NB4 (cell line): ENCODE measurements at places on chromosomes 13 and 19.

- DNase-seq, result no peak
Observed at GRCh38 chr13:91347996-91348905, 764 bp downstream of the MIR17HG start.

- no peak for DNase-seq
Observed at GRCh38 chr19:49132974-49133609, 13.7 kb downstream of the PPFIA3 start.

- no peak for DNase-seq
Observed at GRCh38 chr19:13613447-13613846, 107.2 kb upstream of the CACNA1A start.

DNA sequence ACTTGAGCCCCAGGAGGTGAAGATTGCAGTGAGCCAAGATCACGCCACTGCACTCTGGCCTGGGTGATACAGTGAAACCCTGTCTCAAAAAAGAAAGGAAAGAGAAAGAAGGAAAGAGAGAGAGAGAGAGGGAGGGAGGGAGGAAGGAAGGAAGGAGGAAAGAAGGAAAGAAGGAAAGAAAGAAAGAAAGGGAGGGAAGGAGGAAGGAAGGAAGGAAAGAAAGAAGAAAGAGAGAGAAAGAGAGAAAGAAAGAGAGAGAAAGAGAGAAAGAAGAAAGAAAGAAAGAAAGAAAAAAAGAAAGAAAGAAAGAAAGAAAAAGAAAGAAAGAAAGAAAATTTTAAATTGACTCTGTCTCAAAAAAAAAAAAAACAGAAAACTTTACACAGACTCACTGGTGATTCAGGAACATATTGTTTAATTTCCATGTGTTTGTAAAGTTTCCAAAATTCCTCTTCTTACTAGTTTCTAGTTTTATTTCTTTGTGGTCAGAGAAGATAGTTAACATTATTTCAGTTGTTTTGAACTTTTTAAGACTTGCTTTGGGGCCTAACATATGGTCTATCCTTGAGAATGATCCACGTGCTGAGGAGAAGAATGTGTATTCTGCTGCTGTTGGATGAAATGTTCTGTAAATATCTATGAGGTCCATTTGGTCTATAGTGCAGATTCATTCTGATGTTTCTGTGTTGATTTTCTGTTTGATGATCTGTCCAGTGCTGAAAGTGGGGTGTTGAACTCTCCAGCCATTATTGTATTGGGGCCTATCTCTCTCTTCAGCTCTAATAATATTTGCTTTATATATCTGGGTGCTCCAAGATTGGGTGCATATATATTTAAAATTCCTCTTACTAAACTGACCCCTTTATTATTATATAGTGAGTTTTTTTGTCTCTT is 204.4 kb upstream of the SERP2 start:
- no peak for DNase-seq

DNA sequence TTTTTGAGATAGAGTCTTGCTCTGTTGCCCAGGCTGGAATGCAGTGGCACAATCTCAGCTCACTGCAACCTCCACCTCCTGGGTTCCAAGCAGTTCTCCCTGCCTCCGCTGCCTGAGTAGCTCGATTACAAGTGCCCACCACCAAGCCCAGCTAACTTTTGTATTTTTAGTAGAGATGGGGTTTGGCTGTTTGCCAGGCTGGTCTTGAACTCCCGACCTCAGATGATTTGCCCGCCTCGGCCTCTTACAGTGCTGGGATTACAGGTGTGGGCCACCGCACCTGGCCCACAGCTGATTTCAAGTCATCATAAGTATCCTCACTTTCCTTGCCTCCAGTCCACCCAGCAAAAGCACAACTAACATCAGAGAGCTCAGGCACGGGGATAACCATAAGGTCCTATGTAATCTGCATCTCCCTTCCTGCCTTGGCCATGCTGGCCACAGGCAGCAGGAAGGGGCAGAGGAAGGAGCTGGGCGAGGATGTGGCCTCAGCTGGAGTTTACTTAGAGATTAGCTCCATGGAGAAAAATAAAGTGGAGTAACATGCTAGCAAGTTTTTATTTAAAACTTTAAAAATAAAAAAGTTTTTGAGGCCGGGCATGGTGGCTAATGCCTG is 22.9 kb upstream of the ADGRE1 start:
- no peak for DNase-seq

GRCh38 chr19:34666200-34666957 is 10.6 kb downstream of the SCGB2B2 start:
- no peak for DNase-seq

DNA sequence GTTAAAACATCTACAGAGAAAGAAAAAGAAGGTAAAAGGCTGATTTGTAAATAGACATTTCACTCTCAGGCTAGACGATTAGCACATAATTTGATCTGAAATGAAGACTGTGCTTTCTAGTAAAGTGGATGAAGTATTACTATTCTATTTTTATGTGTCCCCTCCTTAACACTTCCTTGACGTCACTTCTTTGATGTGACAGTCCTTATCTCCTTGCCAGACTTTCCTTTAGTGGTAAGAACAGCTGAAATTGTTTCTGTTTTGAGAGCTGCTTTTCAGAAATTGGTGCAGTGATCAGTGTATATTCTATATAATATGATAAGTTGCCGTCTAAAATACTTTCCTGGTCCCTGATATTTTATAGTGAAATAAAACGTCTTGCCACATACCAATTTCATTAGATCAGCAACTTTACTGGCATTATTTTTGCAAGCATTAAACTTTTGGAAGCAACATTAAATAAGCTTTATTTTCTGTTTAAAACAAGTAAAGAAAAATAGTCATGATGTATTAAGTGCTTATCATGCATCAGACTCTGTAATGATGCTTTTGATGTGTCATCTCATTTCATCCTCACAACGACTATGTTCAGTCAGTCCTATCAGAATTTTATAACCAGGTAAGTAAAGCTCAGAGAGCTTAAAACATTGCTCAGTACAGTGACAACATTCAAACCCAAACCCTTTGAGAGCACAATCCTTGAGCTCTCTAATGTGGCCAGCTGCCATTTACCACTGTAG is 210.3 kb upstream of the PCDH9 start:
- DNase-seq, result no peak

DNA sequence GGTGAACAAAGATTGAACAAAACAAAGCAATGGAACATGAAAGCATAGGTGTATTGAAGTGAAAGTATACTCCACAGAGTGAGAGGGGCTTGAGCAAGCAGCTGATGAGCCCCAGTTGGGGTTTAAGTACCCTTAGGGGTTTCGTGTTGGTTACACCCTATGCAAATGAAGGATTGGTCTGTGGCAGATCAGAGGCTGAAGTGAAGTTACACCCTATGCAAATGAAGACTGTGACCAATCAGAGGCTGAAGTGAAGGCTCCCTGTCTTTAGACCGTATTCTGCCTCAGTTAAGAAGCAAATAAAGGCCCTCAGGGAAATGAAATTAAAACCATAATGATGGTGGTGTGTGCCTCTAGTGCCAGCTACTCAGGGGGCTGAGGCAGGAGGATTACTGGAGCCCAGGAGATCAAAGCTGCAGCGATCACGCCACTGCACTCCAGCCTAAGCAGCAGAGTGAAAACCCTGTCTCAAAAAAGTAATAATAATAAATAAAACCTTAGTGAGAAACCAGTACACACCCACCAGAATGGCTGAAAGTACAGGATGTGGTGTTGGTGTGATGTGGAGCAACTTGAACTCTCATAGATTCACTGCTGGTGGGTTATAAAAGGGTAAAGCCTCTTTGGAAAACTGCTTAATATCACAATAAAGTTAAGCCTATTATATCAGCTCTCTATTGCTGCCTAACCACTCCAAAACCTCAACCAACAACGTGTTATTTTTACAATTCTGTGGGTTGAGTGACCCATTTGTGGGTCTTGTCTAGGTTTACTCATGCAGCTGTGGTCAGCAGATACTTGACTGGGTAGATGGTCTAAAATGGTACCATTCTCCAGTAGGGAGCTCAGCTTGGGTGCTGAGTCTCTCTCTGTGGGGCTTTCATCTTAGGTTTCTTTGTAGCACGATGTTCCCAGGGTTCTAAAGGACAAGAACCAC is 12.8 kb upstream of the UPF3A start:
- DNase-seq, result no peak

GRCh38 chr19:30712431-30713337 is 340.5 kb downstream of the ZNF536 start:
- no peak for DNase-seq

DNA sequence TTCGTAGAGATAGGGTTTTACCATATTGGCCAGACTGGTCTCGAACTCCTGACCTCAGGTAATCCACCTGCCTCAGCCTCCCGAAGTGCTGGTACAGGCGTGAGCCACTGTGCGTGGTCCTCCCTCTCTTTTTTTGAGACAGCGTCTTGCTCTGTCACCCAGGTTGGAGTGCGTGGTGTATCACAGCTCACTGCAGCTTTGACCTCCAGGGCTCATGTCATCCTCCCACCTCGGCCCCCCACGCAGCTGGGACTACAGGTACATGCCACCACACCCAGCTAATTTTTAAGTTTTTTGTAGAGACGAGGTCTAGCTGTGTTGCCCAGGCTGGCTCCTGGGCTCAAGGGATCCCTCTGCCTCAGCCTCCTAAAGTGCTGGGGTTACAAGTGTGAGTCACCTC is 18.2 kb downstream of the ZSCAN18 start:
- DNase-seq, result no peak

DNA sequence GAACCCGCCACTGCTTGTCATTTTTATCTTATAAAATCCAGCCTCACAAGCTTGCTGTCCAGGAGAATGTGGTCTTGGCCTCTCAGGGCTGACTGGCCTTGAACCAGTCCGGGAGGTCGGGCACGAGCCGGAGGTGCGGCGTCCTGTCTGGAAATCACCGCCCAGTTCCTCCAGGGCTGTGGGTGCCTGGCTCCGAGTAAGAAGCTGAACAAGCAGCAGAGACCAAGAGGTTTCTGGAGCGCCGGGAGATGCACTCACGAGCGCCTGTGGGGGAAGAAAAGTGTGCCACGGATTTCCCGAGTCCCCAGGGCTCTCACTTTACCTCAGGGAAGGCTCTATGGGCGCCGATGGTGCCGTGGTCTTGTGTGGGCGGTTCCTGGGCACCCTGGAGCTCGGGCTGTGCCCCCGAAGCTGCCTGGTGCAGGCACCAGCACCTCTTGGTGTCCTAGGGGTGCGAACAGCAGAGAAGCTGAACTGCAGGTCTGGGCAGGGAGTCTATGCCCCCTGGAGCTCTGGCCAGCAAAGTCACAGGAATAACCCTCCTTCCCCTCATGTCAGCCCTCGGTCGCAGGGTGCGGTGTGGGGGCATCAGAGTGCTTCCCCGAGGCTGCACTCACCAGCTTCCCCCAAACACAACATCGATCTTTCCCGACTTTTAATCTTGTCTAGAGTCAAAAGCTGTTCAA is 50.0 kb downstream of the GAS6 start:
- DNase-seq, result no peak

- no peak for DNase-seq
Observed at GRCh38 chr13:45162821-45163220, 38.0 kb downstream of the KCTD4 start.

- no peak for DNase-seq
Observed at GRCh38 chr19:6610934-6611852, 20.2 kb upstream of the CD70 start.

GRCh38 chr13:99636306-99636705 is 135.0 kb downstream of the TM9SF2 start:
- DNase-seq, result no peak

DNA sequence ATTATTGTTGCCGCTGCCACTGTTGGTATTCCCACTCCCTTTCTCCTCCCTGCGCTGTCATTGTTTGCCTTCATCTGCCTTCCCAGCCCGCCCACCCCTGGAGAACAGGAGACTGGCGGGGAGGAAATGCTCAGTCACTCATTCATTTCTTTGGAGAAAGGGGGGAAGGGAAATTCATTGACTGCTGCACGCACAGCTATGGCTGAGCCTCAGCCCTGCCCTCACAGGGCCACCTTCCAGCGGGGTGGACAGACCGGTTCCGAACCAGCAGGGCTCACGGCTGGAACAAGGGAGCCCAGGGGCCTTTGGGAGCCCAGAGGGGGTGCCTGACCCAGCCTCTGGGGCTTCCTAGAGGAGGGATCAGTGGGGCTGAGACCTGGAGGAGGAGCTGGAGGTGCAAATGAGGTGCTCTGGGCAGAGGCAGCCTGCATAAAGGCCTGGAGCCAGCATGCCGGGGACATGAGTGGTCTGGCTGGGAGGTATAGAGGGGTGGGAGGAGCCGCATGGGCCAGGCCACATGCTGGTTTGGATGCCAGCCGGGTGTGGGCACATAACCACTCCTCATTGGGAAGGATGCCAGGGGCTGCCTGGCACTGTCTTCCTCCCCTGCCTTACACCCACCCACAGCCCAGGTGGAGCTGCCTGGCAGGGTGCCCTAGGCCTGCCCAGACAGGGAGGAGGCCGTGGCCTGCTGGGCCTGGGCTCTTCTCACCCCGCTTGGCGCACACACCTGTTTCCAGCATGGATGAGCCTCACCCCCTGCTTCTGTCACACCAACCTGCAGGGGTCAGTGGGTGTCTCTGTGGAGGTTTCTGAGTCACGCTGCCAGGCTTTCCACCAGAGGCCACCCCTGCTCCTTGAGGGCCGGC is 26.8 kb downstream of the PPP5C start:
- no peak for DNase-seq

GRCh38 chr13:90732049-90732448 is 615.4 kb upstream of the MIR17HG start:
- peak; percentile 4 for DNase-seq

- peak; percentile 100 for DNase-seq
Observed at GRCh38 chr13:50208826-50209335, 193.6 kb downstream of the KCNRG start.

DNA sequence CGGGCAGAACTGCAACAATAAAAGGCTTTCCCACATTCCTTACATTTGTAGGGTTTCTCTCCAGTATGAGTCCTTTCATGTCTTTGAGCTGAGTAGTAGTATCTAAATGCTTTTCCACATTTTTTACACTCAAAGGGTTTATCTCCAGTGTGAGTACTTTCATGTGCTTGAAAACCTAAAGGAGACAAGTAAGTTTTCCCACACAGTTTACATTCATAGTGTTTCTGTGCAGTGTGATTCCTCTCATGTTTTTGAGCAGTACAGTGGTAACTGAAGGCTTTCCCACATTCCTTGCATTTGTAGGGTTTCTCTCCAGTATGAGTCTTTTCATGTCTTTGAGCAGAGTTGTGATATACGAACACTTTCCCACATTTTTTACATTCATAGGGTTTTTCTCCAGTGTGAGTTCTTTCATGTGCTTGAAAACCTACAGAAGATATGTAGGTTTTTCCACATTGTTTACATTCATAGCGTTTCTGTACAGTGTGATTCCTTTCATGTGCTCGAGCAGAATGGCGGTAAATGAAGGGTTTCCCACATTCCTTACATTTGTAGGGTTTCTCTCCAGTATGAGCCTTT is 47.0 kb downstream of the ZNF44 start:
- DNase-seq, result no peak

GRCh38 chr13:100179276-100179675 is 90.4 kb downstream of the PCCA start:
- DNase-seq, result peak; percentile 19

DNA sequence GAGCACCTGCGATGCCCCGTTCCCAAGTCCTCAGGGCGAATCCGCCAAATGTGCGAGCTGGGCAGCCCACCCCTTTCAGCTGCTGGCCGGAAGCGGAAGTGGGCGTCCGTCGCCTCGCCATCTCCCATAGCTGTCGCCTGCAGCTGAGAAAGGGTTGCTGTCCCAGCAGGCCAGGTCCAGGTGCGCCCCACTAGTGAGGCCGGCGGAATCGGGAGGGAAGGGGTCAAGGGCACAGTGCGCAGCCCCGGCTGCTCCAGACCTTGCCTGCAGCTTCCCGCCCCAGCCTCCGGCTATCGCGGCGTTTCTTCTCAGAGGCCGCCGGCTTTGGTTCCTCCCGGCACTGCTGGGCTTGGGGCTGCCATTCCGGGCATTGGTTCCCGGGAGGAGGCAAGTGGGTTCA is at the start of gene ZNF177:
TSS of gene ZNF177 (plus strand) at position 109 of the 400 bp plus-strand sequence. CDS start 15,299 bp downstream, outside the sequence.
- peak; percentile 75 for DNase-seq

GRCh38 chr13:41054212-41054877 is 7.0 kb upstream of the WBP4 start:
- DNase-seq, result peak; percentile 85

- DNase-seq, result no peak
Observed at GRCh38 chr13:43086181-43086580, 62.8 kb downstream of the DNAJC15 start.
